Neural cell (in vitro differentiated cells): ENCODE measurements at places on chromosomes 6 and 20. TPM values are rescaled to one million over a fixed set of nuclear protein-coding genes. Genes with fewer than 3 reads are reported as not detected.

Gene ASIP
- polyA plus RNA-seq = not detected in 2 replicates

Gene OR2J3
- not detected in 2 replicates for polyA plus RNA-seq

Gene ACTL10
- not detected in 2 replicates for polyA plus RNA-seq

Gene GPR63
- 1.2 and 1.6 TPM in 2 replicates for polyA plus RNA-seq

Gene MOXD1
- polyA plus RNA-seq = 14.7 and 16.8 TPM in 2 replicates

Gene RNF114
- 109 and 129 TPM in 2 replicates for polyA plus RNA-seq

Gene MLN
- polyA plus RNA-seq = not detected in 2 replicates

Gene ZNF165
- polyA plus RNA-seq = 1.4 and 1.6 TPM in 2 replicates

Gene MCHR2
- not detected in 2 replicates for polyA plus RNA-seq

Gene HDGFL1
- polyA plus RNA-seq = not detected in 2 replicates

Gene TAGAP
- not detected in 2 replicates for polyA plus RNA-seq
